CD8-positive, alpha-beta memory T cell (primary cell): ENCODE measurements at places on chromosomes 6 and 20.

GRCh38 chr20:25058051-25058846, at the start of gene ACSS1:
Gene ACSS1, minus strand, starts transcription at chr20:25058139. Its CDS starts 37 bp downstream, at chr20:25058102.
- peak; percentile 67 for DNase-seq

DNA sequence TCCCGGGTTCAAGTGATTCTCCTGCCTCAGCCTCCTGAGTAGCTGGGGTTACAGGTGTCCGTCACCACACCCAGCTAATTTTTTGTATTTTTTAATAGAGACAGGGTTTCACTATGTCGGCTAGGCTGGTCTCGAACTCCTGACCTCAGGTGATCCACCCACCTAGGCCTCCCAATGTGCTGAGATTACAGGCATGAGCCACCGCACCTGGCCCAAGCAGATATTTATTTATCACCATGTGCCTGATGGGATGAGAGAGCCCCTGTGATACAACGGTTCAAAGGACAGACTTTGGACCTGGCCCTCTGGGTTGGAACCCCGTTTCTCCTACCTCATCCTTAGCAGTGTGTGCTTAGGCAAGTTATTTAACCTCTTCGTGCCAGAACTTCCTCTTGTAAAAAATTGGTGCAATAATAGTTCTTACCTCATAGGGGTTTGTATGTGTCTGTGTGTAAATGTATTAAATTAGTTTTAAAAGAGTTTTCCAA, 19.2 kb upstream of the STK38 start:
- no peak for DNase-seq

DNA sequence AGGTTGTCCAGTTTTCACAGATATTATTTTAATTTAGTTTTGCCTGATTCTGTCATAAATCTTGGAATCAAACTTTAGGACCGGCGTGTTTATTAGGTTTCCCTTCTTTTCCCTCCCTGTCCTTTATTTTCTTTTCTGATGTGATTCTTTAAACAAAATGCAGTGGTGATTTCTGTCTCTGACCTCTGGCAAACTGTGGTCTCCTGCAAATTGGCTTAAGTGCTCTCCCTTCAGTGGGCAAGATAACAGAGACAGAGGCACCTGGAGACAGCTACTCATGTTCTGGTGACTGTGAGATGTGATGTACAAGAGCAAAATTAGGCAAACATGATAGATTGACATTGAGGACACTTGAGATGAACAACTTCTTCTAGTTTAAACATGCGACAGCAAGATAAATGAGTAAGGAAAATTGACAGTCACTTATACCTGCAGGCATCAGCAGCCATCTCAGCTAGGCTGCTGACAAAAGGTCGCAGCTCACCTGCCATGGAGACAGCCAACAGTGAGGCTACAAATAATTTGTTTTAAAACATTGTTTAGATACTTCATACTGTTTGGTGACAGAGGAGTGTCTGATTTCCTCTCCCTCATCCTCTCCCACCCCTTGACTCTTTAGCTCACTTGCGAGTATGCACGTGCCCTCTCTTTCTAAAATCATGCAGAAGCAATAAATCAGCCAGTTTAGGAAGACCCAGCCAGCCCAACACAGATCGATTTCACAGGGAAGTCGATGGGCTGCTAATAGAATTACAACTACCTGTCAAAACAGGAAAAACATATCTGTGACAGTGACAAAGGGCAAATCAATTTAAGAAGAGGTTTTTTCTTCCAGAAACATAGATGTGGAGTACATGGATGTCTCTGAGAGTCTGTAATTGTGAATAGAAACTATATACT, 63.4 kb upstream of the MAP3K7 start:
- DNase-seq: no peak

DNA sequence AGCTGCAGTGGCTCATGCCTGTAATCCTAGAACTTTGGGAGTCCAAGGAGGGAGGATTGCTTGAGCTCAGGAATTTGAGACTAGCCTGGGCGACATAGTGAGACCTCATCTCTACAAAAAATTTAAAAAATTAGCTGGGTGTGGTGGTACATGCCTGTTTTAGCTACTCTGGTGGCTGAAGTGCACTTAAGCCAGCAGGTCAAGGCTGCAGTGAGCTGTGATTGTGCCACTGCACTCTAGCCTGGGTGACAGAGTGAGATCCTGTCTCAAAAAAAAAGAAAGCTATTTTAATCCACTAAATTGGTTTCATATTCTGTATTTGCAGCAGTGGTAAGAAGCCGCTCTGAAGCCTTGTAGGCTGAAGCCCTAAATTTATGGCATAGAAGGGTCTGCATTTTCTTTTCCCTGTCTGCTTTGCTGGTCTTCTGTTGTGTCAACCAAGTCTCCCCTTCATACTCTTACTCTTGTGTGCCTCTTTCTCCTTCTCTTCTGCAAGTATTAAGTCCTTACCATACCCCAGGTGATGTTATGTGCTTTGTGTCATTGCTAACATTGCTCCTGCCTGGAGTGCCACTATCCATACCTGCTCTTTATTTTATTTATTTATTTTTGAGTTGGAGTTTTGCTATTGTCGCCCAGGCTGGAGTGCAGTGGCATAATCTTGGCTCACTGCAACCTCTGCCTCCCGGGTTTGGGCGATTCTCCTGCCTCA, 70.9 kb downstream of the MYO6 start:
- DNase-seq: no peak

GRCh38 chr6:29708432-29709179, 14.6 kb upstream of the HLA-F start:
- peak; percentile 82 for DNase-seq

- no peak for DNase-seq
Observed at GRCh38 chr6:85419046-85419759, 30.7 kb upstream of the NT5E start.

GRCh38 chr20:59832406-59833363, 100.8 kb downstream of the SYCP2 start:
- DNase-seq: no peak

- DNase-seq: no peak
Observed at GRCh38 chr20:9392892-9393857, 121.2 kb upstream of the LAMP5 start.

DNA sequence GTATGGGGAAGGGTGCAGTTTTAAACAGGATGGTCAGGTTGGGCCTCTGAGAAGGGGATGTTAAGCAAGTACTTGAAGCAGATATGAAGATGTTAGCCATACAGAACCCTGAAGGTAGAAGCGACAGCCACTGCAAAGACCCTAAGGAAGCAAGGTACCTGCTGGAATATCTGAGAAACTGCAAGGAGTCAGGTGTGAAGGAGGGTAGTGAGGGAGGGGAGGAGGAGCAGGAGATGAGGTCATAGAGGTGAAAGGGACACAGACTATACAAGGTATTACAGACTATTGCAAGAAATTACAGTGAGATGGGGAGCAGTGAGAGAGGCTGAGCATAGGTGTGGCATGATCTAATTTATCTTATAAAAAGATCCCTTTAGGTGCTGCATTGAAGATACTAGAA, 22.2 kb upstream of the DEFB112 start:
- no peak for DNase-seq

GRCh38 chr20:59258221-59258621, 42.2 kb upstream of the EDN3 start:
- DNase-seq: peak; percentile 37

DNA sequence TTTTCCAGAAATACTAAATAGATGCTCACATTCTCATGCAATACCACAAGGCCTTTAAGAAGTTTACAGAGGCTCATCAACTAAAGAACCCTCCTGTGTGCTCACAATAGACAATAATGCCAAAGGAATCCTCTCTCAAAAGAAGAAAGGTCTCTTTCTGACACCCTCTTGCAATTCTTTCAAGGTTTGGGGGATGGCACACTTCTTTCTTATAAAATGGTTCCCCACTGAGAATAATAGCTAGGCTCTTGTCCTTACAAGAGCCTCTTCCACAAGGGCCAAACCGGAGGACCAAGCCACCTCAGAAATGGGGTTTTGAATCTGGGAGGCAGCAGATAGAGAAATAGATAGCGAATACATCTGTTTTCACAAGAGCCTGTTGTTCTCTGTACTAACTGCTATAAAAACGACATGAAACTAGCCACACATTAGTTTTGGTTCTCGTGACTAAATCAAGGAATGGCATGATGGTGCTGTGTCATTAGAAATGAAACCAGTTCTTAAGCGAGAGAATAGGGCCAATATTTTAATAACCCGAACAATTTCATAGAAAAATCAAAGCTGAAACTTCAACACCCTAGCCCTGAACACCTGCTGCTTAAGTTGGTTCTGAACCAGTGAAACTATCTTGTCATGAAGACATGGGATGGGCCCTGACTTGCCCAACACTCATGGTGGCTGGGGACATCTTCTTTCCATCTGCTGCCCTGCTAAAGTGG, 81.1 kb downstream of the PRDM1 start:
- DNase-seq: no peak

DNA sequence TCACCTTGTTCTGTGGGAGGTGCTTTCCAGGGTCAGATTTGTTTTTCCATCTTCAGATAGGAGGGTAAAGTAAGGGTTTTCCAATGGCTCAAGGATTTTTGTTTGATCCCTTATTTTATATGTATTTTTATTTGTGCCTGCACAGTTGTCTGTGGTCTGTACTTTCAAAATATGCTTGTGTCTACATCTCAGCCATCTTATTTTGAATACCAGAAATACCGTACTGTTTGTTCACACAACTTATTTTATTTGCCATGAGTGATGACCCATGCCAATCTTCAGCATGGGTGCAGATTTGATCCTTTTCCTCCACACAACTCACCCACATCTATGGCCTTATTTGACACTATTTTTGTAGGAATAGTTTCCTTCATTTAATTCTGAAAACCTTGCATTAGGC, 72.2 kb upstream of the PTCHD4 start:
- no peak for DNase-seq

- no peak for DNase-seq
Observed at GRCh38 chr20:23205611-23206041, 119.5 kb upstream of the CD93 start.

DNA sequence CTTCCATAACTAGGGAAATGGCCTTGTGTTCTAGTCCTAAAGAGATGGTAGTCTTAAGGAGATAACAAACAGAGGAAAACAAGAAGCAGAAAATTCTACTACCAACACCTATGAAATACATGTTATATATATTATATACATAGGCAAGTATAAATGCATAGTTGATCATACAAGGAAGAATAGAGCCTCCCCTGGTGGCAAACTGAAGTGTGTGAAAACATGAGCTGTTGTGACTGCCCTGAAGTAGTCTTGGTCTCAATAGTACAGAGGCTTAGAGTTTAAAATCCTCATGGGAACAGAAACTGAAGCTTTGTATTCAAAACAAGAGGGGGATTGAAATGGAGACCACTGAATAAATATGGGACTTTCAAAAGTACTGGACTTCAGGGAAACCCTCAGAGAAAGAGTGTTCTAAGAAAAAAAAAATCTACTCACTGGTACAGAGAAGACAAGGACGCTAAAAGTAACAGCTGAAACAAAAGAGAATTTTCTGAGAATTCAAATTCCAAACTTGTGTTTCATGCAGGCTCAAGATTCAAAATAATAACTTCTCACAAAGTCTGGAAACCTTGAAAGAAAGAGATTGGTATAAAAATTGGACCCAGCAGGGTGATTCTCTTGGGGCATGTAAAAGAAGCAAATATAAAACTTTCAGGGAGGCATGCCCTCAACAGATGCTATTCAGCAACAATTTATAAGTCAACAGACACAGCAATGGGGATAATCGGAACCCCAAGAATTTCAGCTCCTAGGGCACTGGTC, 59.7 kb upstream of the SAMD3 start:
- DNase-seq: no peak

- DNase-seq: no peak
Observed at GRCh38 chr6:26019261-26019830, 56.7 kb downstream of the TRIM38 start.

DNA sequence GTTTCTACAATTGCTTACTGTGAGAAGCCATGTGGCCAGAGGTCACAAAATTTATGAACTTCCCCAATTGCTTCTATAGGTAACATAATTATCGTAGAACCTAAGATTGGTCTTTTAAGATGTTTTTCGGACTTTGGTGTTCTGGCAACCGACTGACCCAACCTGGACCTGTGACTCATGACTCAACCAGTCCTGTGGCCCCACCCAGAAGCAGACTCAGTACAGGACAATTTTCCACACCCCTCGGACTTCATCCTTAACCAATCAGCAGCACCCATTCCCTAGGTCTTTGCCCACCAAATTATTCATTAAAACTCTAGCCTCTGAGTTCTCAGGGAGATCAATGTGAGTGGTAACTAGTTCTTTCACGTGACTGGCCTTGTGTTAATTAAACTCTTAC, 26.4 kb upstream of the AKAP12 start:
- no peak for DNase-seq

- no peak for DNase-seq
Observed at GRCh38 chr20:25030007-25030648, 27.8 kb downstream of the ACSS1 start.

DNA sequence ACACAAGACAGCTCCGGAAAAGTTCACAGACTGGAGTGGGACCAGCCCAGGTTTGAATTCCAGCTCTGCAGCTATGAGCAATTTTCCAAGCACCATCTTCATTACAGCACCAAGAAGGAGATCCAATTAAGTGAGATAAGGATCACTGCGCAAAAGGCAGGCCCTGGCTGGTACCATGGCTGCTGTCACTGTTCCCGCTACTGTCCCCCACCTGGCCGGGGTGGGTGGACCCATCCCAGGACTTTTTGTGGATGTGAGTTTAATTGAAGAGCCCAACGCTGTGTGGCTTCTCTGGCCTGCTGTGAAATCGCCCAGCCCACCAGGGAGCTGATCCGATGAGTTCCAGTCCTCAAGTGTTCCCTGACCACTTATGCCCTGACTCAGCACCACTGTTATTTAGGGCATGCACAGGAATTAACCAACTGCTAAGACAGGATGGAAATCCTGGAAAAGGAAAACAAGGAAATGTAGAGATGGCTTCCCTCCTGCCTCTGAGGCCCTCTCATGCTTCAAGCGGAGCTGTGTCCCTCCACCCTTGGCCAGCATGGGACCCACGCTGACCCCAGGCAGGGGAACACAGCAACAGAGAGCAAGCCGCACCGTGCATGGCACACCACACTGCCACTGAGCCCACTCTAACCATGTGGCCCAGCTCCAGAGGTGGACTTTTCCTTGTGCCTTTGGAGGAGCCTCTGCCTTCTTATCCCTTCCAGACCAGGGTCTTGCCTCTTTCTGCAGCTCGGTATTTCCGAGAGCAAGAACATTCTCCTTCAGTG, 150.0 kb upstream of the CST7 start:
- no peak for DNase-seq

- DNase-seq: no peak
Observed at GRCh38 chr6:43185391-43185985, 3.5 kb downstream of the CUL9 start.

GRCh38 chr6:33613795-33614168, 7.3 kb upstream of the ITPR3 start:
- DNase-seq: no peak

DNA sequence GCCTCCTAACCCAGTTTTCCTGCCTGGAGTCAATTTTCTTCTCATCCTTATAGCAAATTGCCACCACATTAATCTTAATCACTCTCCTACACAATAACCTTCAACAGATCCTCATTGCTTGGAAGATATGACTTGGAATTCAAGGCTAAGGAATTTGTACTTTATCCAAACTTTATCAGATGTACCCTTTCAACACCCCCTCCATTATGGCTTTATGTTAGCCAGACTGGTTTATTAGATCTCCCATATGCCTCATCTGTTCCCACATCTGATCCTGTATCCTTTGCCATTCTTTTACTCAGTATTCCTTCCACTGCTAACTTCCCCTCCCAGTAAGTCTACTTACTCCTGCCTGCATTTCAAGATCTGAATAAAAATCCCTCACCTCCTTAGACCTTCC, 4.0 kb upstream of the FRK start:
- DNase-seq: no peak
